ENCODE measurements at places on chromosomes 4 and X.

DNA sequence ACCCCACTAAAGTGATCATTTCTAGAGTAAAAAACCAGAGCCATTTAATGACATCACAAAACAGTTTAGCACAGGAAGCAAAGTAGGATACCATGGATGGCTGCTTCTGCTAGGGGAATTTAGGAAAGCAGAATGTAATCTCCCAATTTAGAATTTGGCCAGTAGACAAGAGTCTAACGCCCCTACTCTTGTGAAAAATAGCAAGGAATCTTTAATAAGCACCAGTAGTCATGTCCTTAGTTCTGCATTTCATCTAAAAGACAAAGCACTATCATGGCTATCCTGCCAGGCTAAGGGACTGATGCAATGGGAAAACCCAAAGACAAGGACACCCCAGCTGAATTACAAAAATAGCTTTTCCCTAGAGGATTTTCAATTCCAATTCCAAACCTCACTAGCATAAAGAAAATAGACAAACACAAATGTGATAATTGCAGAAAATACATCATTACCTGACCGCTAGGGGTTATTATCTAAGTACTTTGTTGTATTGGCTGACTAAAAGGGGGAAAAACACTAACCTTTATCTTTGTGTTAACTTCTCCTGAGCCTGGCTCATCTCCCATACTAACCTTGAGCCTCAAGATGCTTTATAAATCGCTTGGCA is 2.6 kb upstream of the AMMECR1 start:
- DNase-seq: no peak

DNA sequence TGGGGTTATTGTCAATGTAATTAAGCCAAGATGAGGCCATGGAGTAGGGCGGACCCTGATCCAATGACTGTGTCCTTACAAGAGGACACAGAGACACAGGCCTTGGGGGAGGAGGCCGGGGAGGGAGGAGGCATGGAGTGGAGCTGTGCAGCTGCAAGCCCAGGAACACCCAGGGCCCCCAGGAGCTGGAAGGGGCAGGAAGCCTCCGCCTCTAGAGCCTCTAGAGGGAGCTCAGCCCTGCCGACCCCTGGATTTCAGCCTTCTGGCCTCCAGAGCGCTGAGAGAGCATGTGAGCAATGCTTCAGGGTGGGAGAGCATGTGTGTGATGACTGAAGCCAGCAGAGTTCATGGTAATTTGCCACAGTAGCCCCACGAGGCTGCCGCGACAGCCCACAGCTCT is 234.6 kb downstream of the AFAP1 start:
- DNase-seq: no peak

DNA sequence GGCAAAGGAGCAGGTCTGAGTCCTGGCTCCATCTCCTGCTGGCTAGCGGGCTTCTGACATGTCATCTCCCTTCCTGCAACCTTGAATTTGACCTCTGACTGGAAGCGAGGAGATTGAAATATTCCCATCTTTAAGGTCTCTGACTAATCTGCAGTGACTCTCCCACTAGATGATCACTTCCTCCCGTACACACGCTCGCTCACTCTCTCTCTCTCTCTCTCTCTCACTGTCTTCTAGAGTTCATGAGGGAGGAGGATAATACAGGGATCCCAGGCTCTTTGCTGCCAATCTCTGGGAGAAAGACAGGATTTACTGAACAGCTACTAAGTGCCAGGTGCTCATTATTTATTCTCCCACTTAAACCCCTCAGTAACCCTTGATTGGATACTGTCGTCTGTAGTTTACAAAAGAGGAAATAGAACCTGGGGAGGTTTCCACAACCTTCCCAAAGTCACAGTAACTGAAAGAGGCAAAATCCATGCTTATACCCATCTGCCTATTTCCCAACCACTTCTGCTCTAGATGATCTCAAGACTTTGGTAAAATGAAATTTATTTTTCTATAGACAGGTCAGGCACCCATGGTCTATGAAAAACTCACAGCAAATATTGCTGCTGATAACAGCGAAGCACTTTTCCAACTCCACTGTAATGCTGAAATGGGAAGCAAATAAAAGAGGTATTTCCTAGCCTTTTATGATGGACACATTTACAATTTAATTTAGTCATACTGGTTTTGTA is 193.5 kb upstream of the C1QTNF7 start:
- DNase-seq: no peak

DNA sequence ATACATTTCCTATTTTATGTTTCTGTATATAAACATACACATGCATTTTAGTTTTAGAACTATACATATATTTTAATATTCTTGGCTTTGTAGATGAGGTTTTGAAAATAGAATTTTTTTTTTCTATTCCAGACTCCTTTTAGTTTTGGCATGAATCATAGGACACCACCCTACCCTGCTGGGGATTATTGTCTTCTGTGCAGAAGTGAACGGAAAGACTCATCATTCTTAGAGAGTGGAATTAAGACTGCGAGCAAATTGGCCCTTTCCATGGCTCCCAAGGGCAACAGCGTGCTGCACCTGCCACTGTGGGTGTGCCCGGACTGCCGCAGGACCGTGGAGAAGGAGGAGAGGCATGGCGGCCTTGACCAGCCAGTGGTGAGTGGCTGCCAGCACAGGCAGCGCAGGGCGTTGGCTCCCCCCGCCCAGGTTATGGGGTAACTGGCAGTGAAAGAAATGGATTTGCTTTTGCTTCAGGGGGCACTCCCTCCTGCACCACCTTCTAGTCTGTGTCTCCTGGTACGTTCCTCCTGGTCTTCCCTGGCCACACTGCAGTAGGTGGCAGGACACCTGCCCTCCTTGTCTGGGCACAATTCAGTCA is 59.6 kb downstream of the FAM193A start:
- no peak for DNase-seq

- DNase-seq: no peak
These were observed 147.1 kb downstream of the NAA11 start for GRCh38 chr4:79178760-79179159.

DNA sequence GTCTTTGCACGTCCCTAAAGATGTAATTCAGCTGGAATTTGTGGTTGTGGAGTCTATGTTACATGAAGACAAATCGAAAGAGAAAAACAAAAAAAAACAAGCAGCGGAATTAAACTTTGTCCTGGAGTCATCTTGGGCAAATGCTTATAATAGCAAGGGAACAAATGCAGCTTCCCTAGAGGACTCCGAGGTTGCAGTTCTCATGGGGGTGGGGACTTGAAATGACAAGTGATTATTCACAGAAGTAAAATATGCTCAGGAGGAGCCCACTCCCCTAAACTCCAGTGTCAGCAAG is 362.4 kb downstream of the ARHGAP24 start:
- no peak for DNase-seq

DNA sequence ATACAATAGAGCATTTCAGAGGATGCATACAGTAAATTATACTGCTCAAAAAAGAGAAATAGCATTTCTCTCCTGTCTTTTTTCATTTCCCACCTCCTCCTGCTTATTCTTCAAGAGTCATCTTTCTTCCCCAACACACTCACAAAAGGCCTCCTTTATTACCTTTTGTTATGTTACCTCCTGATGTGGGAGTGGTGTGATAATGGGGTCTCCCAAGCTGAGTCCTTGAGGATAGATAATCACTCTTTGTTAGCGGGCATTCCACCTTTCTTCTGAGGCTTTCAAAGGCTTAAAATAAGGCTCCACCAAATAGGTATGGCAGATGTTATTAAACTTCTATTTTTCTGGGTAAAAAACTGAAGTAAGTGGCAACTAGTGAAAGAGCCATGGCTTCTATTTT is 159.8 kb downstream of the CPEB2 start:
- DNase-seq: no peak

DNA sequence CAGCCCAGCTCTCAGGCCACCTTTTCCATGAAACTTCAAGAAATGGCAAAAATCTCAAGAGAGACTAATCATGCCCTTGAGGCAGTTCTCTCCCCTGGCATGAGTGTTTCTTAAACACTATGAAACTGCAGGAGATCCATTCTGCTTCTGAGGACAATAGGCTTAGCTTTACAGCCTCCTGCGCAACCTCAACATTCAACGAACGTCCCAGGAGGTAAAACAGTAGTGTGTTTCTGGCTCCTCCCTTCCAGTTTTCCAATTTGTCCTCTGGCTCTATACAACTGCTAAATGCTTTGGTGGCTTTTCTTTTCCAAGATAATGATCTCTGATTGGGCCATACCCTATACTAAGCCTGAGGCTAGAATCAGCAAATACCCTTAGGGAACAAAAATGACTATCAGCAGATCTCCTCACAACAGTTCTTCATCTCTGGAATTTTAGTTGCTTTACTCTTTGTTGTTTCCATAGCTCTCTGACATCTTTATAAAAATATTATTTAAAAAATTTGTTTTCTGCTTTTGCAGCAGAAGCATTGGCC is 87.0 kb upstream of the FAT1 start:
- DNase-seq: no peak

GRCh38 chr4:1958276-1959103 is 50.3 kb downstream of the NELFA start:
- DNase-seq: no peak

DNA sequence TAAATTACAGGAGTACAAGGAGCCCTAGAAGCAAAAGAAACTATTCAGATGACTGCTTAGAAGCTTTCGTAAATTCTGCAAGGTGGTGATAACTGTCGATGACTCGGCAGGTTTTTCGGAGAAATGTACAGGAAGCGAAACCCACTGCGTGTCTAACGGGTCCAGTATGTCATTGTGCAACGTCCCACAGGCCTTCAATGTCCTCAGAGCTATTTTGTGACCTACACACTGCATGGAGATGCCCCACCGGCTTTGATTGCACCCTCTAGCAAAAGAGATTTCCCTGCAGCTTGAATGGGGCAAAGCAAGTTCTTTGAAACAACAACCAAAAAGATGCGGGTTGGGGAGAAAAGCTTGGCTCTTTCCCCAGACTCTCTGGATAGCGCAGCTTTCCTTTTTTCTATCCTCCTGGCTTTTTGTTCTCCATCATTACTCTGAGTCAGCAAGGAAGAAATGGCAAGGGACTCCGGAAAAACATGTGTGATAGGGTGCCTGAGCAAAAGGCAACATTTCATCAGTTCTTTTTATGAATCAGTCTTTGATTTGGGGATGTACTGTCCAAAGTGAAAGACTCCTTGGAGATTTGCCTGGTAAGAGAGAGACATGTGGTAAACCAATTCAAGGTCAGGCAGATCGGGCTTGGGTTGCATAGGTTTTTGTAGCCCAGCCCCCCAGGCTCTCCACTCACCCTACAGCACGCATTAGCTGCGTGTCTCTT is 112.0 kb upstream of the TBL1X start:
- no peak for DNase-seq

GRCh38 chr4:38872620-38873019 is 5.0 kb downstream of the FAM114A1 start:
- no peak for DNase-seq

GRCh38 chr4:121472937-121473721 is 92.3 kb upstream of the QRFPR start:
- DNase-seq: no peak

DNA sequence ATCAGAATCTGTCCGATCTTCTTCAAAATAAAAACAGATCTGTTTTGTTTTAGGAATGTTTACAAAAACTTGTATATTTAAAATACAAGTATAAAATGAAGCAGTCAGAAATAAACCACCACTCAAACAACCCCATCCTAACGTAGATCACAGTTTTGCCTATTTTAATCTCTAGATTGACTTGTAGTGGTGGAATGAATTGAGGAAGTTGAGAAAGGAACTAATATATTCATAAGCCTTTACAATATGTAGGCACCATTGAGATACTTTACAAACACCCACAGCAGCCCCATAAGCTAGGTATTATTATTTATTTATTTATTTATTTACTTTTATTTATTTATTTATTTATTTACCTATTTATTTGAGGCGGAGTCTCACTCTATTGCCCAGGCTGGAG is 52.3 kb upstream of the KLF3 start:
- no peak for DNase-seq

GRCh38 chr4:25163196-25163595 is 2.9 kb upstream of the SEPSECS start:
- DNase-seq: no peak

DNA sequence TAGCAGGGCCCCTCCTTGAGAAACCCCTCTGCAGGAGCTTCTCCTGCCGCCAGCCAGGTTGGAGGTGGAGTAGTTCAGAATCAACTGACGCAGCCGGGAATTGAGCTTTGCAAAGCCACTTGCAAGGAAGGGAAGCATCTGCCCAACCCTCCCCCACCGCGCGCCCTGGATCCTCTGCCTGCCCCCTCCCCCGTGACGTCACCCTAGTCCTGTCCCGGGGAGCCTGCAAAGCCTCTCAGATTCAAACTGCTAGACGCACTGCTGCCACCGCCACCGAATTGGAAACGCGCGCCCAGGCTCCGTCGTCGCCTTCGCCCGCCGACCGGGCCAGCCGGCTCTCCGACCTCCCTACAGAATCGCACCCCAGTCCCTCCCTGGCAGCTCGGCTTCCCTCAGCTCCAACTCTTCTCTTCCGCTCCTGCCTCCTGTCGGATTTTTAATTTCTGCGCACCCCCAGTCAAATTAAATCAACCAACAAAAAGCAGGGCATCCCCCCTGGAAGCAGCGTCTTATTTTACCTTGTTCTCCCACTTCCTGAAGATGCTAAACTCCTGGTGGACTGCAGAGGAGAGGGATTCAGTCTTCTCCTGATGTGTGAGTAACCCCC is 3.8 kb downstream of the SLITRK2 start:
- peak; percentile 82 for DNase-seq

- DNase-seq: no peak
These were observed 47.0 kb downstream of the ASIC5 start for GRCh38 chr4:155819066-155819465.

DNA sequence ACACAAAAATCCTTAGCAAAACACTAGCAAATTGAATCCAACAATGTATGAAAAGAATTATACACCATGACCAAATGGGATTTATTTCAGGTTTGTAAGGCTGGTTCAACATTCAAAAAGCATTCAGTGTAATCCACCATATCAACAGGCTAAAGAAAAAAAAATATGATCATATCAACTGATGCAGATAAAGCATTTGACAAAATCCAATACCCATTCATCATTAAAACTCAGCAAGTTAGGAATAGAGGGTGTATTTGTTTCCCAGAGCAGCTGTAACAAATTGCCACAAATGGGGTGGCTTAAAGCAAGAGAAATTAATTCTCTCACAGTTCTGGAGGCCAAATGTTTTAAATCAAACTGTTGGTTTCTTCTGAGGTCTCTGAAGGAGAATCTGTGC is 10.7 kb downstream of the VSIG1 start:
- DNase-seq: no peak

DNA sequence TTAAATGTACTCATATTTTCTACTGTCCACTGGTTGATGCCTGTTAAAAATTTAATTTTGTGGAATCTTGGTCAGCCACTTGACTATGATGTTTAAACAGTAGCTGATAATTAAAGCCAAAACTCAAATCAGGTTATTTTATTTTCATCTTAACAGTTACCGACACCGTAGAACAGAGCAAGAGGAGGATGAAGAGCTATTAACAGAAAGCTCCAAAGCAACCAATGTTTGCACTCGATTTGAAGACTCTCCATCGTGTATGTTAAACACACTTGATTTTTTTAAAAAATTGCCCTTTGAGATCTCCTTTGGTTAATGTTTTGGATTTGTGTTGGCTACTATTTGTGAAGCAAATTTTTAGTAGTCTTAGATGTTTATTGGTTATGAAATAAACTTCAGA is 10.7 kb downstream of the SMARCA5 start:
- no peak for DNase-seq

- no peak for DNase-seq
These were observed 327.0 kb upstream of the DKK2 start for GRCh38 chr4:107363125-107363524.
